ENCODE measurements at places on chromosomes 6 and 20.
A peak's percentile ranks its signal among the peaks of the same experiment; 100 is the strongest.

DNA sequence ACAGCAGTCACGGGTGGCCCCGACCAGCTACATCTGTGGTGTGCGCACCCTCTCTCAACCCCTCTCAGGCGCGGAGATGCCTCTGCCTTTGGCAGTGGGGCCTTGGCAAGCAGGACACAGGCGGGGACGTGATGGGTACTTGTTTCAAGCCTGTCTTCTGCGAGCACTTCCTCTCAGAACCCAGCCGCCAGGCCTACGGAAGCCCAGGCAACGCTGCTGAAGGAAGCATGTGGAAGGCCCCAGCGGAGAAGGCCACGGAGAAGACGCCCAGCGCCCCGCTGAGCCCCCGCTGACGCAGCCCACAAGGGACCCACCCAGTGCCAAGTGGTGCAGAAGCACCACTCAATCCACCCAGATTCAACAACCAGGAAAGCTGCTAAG, 13.0 kb downstream of the SERPINB6 start:
- DNase-seq: no peak

DNA sequence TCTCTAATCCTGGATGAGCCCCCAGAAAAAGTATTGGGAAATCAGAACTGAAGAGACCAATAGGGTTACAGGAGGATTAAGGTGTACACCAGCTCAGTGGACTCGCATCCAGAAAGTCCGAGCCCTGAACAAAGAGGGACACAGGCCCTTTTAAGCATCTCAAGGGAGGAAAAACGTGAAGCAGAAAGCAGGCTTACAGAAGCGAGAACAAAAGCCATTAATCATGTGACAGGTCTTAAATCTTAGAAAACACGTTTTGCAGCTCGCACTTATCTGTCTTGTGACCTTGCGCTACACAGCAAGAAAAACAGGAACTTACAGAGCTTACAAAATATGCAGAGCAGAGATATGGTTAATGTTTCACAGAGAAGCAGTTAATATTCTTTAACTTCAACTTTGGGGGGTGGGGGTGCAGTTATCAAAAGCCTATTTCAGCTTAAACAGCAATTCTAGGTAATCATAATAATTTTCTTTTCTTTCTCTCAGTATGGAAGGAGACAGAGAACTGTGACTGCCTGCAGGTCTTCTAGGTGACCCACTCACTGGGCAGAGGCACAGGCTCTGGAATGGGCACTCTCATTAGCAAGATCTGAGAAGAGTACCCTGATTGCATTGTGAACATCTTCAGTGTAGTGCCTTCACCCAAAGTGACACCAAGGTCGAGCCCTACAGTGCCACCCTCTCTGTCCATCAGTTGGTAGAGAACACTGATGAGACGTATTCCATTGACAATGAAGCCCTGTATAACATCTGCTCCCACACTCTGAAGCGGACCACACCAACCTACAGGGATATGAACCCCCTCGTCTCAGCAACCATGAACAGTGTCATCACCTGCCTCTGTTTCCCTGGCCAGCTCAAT, 65.0 kb upstream of the MOCS1 start:
- DNase-seq: no peak

GRCh38 chr20:9156529-9157280, 87.8 kb downstream of the PLCB4 start:
- DNase-seq: no peak

GRCh38 chr20:49658508-49658907, 55.2 kb downstream of the B4GALT5 start:
- DNase-seq: no peak

DNA sequence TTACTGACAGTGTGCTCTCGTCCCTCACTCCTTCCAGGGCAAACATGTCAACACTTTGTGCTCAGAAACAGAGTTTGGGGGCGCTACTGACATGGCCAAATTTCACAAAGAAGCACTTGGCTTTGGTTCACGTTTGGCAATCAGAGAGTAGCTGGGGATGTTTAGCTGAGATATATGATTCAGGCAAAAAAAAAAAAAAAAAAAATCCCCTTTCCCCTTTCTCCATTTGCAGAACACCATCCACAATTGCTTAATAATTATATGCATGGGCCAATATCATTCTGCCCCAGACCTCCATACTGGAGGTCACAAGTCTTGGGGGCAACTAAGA, 128.4 kb upstream of the ADGRF1 start:
- DNase-seq: no peak

DNA sequence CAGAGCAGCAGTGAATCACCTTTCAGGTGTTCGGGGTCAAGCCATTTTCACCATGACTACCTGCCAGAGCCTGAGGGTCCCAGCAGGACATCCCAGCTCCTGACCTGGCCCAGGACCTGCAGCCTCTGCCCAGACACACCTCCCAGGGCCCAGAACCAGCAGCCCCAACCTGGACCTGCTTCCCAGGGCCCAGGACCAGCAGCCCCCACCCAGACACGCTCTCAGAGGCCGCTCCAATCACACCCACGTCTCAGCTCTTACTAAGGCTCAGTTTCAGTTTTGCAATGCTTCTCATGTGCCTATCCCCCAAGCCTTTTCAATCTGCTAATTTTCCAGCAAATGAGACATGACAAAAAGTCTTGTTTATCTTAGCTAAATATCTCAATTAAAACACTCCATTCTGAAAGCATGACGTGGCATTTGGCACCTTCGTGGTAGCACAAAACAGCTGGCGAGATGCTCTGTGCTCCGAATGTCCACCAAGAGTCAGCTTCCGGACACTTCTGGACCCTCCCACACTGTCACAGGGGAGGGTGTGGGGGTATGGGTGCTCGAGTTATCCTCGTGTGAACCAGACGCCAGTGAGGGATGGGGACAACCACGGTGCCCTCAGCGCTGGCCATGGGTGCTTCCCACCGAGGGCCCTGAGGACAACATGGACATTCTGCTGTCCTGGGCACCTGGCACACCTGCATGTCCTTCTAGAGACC, 253.2 kb downstream of the DLL1 start:
- no peak for DNase-seq

DNA sequence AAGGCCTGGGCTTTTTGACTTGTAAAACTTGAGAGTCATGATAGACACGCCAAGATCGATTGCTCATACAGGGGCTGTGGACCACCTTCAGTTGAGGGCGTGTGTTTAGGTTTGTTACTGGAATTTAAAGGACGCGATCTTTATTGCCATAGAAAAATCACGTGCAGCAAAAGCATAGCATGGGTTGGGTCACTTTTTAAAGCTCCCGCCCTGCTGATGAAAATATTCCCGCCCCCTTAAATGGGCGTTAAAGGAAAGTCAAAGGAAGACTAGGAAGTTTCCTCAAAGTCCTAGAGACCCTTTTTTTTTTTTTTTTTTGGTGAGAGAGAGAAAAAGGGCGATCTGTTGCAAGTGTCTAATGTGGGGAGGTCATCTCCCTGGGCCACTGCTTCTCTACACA, 23.1 kb downstream of the TFAP2A start:
- DNase-seq: no peak

DNA sequence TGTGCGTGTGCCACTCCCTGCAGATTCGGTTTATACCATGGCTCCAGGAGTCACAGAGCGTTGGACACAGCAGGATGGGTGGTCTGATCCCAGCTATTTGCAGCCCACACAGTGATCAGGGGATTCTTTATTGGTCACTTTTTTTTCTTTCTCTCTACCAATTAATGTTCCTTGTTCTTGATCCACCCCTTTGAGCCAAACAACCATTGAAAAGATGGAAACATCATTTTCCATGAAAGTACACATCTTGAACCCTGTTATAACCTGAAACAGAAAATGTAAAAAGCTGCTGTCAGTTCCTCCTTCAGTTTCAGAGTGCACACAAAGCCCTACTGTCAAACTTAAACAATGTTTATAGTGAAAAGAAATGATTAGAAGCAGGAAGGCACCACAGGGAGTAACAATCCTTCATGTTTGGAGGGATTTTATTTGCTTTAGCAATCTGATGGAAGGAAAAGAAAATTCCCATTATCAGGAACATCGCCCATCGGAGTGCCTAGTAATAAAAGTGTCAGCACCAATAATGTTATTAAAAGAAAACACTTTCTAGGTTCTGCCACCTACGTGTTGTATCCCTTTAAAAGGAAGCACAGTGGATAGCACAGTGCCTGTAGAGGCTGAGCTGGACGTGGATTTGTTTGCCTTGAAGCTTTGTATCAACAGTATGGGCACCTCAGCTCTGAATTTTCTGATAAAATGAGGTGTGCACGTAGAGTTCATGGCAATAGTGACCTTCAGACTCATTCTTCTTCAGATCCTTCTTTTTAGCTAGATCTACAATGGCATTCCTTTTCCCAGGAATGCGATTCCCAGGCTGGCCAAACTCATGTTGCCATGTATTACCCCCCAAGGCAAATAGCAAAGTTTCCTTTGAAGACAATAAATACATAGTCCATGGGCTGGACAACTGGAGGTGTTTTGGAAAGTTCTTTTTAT, 16.1 kb upstream of the THBD start:
- no peak for DNase-seq

- DNase-seq: no peak
These were observed 144.5 kb downstream of the SYCP2 start for GRCh38 chr20:59788811-59789397.

DNA sequence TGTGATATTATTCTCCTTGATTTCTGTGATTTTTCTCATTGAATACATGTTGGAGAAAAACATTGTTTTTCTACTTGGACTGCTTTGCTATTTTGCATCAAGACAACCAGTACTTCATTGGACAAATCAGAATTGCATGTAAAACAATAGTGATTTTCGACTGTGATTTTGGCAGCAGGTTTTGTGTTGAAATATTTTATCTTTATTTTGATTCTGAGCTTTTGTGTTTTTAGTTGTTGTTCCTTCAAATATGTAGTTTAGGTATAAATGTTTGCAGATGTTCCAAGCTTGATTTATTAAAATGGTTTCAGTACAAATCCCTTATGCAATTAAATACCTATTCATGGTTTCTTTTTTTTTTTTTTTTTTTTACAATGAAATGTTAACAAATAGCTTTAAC, 754.1 kb downstream of the DOK5 start:
- no peak for DNase-seq

DNA sequence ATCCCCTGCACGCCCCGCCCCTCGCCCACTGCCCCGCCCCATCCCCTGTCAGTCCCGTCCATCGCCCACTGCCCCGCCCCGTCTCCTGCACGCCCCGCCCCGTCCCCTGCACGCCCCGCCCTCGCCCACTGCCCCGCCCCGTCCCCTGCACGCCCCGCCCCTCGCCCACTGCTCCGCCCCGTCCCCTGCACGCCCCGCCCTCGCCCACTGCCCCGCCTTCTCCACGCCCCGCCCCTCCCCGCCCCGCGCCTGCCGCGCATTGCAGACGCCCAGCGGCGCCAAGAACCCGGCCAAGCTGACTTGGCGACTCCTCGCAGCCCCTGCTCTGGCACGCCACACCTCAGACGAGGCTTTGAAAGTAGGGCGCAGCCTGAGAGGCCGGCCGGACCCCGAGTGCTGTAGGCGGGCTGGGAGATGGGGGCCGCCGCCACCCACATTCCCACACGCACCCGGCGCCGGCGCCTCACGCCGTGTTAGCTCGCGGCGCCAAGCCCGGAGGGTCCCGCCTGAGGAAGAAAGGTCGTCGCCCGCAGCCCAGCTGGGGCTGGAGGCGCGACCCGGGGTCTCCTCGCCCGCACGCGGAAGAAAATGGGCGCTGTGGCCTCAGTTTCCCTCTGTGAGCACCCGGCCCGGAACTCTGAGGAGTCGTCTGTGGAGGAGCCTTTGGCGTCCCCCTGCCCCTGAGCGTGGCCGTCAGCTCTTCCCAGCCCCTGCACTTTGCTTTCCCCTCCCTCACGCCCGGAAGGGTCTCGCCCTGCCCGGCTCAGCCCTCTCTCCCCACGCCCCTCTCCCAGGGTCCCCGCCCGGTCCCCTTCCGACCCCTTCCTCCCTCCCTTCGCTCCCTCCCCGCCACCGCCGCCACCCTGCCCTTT, at the start of gene RAD21L1:
RAD21L1 (plus strand) TSS at position 262 of the 872 bp plus-strand sequence. CDS start 2,410 bp downstream, outside the sequence.
- peak; percentile 85 for DNase-seq

- DNase-seq: peak; percentile 51
These were observed 51.1 kb downstream of the KCTD20 start for GRCh38 chr6:36493859-36494258.

DNA sequence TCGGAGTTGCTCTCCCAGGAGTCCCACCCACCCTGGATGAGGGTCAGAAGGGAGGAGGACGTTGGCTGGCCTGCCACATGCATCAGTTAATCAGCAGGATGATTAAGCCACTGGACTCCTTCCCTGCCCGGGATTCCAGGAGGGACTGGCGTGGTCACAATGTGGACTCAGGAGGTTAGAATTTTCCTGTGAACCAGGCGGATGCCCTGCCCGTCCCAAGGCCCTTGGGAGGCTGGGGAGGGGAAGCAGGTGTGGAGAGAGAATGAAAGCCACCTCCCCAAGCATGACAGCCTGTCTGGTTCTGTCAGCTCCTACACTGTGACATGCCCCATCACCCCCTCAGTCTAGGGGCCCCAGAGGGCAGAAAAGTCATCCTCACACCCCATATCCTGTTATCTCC, 11.6 kb upstream of the ITPR3 start:
- DNase-seq: peak; percentile 85

GRCh38 chr20:50320005-50320900, 129.6 kb downstream of the CEBPB start:
- DNase-seq: no peak

- DNase-seq: peak; percentile 45
These were observed 511.1 kb downstream of the TENT5A start for GRCh38 chr6:81241126-81242041.

- no peak for DNase-seq
These were observed 310.7 kb downstream of the KIF16B start for GRCh38 chr20:16262594-16262993.

DNA sequence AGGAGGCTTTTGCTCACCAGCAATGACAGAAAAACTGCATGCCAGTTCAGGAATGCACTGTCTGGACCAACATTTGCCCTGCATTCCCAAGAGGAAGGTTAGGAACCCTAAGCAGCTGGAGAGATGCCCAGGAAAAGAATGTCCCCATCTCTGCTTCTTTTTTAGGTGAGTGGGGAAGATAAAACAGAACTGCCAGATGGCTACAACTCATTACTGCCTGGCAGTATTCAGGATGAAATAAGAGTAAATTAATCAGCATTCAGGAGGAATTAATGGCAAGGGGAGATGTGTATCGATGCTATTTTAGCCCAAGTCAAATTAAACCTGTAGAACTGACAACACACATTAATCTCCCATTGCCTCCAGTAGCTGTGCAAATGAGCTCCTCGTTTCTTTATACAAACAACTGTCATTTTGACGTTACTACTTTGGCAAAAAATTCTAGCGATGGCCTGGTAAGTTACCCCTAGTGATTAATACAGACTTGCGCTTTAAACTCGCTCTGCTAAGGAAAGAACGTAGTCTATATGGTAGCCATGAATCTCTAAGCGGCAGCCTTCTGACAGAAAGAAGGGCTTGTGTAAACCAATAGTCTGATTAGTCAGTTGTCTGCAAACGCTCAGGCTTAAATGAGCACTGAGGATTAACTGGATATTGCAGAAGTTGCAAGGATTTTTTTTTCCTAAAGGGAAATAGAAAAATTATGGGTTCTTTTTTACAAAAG, 16.7 kb upstream of the SMLR1 start:
- DNase-seq: peak; percentile 46

GRCh38 chr6:69609836-69610472, 186.9 kb downstream of the LMBRD1 start:
- no peak for DNase-seq

GRCh38 chr6:170244721-170245474, 46.0 kb downstream of the DLL1 start:
- no peak for DNase-seq
